Heart left ventricle (tissue), 16 donors: ENCODE measurements at places on chromosomes 7 and 10. TPM values are rescaled to one million over a fixed set of nuclear protein-coding genes. Genes with fewer than 3 reads are reported as not detected.

The SYT15B gene
- 1.2 TPM for total RNA-seq

- no peak for DNase-seq
These were observed 17.1 kb downstream of the DUSP5 start for GRCh38 chr10:110514848-110515247.

The BTAF1 gene
- total RNA-seq = 12.0 TPM

The CPN1 gene
- total RNA-seq = not detected

The SYPL1 gene
- 93.1 TPM for total RNA-seq

The LLCFC1 gene
- not detected for total RNA-seq

DNA sequence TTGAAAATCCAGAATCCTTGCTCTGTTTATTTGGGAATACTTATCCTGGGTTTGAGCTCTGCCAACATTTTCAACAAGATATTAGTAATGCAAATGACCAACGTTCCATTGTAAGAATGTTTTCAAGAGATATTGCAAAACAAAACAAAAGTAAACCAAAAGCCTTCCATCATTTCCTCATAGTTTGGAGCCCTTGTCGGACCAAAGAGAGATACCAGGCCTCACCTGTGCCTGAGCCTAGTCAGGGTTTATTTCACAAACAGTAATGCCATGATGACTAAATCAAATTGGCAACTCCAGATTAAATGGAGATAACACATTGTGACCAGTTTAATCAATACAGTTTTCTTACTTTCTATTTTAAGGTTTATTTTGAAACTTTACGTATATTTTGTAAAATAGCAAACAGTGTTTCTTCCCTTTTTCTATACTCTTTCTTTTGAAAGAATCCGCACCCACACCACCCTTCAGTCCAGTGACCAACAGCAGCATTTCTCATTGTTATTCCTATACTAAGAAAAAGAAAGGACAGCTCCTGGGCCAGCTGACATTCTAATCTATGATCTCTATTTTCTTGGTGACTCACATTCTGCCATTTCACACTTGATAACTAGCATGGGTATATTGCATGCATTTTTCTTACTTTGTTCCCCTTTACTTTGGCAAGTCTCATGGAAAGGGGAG, 168.5 kb upstream of the MEOX2 start:
- no peak for DNase-seq

DNA sequence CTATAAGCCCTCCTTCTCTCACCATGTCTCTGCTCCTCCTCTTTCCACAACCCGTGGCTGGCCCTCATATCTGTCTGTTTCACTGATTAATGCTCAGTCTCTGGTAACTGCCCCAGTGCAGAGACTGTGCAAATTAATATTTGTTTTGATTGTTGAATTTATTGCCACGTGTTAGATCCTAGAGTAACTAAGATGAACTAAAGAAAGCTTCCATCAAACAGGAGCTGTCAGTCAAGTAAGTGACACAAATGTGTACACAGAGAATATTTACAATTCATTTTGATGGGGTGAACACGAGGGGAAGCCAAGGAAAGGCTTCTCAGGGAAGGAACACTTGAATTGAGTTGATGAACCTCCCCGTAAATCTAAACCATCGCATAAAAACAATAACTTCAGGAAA, 182.5 kb downstream of the BAMBI start:
- DNase-seq = no peak

GRCh38 chr10:112985690-112986543, 35.9 kb downstream of the TCF7L2 start:
- DNase-seq = no peak

The RPA3 gene
- total RNA-seq = 28.6 TPM

The FAM13C gene
- total RNA-seq = 9.6 TPM

The PIK3CG gene
- total RNA-seq = 0.81 TPM

GRCh38 chr10:133324198-133324792, 12.4 kb downstream of the CALY start:
- peak; percentile 51 for DNase-seq

DNA sequence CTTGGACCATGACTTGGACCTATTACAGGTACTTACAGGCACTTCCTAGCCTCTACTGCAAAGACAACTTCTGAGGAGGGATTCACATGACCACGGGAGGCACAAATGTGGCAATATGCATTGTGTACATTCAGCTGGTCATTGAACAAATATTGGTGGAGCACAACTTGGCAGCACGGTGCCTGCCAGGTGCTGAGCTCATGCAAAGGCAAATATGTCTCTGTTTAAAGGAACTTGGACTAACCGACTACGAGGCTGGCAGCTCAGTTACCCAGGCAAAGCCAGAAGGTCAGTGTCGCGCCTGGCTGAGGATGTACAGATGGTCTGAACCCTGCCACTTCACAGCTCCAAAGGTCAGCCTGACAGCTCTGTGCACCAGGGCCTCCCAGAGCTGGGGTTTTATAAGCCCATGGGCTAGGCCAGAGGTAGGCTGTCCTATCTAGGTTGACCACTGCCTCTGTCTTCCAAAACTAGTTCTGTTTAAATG, 6.1 kb downstream of the DENND11 start:
- DNase-seq = no peak

The PNLIP gene
- 0.81 TPM for total RNA-seq

DNA sequence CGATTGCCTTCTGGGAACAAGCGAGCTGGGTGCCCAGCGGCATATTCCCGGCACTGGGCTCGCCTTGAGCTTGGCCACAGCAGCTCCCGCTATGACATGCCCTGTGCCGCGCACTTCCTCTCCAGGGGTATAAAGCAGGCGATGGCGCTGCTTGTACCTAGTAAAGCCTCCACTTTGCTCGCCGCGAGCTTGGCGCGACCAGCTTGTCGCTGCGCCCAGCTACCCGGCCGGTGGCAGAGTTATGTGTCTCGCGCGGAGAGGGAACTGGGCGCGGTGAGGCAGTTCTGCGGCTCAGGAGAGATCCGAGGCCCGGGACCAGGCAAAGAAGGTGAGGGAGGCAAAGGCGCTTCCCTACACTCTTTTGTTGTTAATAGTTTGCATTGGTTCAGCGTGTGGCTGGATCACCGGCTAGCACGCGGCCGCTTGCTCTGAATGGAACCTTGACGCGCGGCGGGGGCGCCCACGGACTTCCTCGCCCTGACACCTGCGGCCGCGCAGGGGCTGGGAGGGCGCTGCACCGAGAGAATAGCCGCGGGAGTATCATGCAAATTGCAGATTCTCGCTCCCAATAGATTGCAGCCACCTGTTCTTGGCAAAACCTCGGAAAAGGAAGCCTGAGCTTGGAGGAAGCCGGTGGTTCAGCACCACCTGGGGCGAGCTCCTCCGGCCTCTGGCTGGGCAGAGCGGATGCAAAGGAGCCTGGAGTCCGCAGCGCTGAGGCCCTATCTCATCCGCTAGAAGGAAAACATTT, 3.0 kb upstream of the BUB3 start:
- no peak for DNase-seq

DNA sequence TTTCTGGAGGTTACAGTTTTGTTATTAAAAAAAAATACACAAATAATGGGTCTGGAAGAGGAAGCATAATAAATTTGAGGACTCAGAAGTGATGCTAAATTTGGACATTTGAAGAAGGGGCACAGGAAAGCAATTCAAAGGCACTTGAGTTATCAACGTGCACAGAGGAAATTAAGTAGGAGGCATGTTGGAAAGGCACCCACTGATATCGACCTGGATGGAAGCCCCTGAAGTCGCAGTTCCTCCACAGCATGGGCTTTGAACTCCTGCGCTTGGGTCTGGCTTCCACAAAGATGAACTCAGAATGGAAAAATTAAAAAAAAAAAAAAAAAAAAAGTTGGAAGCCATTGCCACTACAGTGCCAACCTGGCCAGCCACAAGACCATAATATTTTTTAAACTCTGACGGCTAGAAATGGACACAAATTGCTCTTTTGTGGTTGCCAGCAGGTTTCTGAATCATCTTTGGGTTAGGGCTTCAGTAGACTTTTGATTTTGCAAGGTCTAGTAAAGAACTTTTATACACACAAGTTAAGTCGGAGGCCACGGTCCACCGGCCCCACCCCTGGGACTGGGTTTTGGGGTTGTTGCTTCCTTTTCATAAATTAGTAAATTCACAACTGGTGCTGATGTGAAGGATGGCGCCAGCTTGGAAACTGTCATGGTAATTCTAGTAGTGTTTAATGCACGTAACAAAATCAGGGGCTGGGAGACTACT, 21.6 kb downstream of the JCAD start:
- DNase-seq = no peak

The ADIRF gene
- total RNA-seq = 79.5 TPM

DNA sequence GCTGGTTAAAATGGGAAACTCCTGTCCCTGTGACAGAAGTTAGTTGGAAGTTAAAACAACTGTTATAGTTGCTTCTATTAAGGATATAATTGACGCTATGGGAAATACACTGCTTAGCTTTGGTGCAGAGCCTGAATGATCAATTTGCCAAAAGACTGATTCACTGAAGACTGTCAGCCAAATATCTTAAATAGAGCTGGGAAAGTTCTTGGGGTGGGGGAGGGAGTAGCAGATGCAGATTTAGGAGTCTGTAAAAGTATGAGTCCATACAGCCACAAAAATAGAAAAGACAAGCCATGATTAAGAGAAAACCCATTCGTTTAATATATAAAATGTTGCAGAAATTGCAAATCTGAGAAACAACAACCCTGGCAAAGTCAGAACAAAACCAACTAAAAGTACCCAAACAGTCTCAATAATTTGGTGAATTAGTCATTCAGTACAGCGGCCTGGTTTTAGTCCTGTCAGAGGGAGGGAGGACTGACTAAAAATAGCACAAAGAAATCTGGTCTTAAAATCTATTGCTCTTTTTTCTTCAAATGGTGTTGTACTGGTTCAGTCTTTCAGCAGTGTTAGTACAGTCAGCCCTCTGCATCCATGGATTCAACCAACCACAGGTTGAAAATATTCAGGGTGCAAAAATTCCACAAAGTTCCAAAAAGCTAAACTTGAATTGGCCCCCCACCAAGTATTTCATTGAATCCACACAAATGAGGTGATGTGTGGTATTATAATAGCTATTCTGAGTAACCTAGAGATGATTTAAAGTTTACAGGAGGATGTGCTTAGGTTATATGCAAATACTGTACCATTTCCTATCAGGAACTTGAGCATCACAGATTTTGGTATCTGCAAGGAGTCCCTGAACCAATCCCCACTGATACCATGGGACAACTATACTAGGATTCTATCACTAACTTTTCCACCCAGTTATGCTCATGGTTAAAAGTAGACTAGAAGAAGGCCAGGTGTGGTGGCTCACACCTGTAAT, 30.0 kb downstream of the STK17A start:
- DNase-seq = no peak
